Activated T-helper 9 cell treated with anti-CD3 and anti-CD28 coated beads, Interleukin-2, amount 50 U/mL, for 16 hours (primary cell): ENCODE measurements at places on chromosomes 6 and 20.

- no peak for DNase-seq
These were observed 257.6 kb downstream of the LAMA2 start for GRCh38 chr6:129140526-129140925.

GRCh38 chr20:33539129-33539528, 49.2 kb downstream of the CBFA2T2 start:
- no peak for DNase-seq

DNA sequence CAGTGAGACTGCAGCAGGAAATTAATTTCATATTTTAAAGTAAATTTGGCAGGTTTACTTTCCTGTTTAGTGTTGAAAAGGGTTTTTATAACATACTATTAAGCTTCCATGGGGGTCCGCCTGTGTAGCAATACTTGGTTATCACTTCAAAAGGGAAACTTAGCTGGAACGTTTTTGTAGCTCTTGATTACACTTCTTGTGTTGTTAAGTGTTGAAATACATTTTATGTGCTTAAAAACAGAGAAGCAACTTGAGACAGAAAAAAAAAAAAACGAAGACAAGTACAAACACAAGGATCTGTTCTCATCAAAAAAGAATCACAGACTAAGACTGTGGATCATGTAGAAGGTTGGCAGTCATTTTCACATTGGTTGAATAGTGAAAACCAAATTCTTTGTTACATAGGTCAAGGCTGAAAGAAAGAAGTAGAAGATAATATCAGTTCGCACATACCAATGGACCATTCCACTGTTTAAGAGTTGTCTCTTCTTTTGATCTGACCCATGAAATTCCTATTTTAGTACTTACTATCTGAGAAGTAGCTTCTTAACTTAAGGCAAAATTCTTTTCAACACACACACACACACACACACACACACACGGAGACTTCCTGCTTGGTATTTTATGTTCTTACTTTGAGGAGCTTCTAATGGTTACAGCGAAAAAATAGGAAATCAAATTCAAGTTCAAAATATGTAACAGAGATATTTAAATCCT, 113.9 kb upstream of the SLC35B3 start:
- DNase-seq, result no peak

GRCh38 chr6:167455371-167455770, 130.5 kb downstream of the TTLL2 start:
- no peak for DNase-seq

- DNase-seq, result no peak
These were observed 152.7 kb downstream of the VEGFA start for GRCh38 chr6:43922426-43923375.

GRCh38 chr6:126367849-126368248, 27.9 kb downstream of the CENPW start:
- no peak for DNase-seq

DNA sequence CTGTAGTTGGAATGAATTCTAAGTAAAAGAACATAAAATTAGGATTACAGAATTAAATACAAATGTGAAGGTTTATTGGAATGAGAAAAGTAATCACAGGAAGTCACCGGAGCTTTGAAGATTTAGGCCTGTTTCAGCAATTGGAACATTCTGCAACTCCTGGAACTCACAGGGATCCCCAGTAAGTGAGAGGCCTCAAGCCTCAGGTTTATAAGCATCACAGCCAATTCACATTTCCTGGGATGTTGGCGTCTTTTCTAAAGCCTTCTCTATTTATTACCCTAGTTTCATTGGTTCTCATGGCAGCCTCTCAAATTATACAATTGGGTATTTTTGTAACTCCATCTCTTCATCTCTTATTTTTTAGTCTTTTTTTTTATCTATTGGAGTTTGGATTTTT, 90.4 kb upstream of the HIVEP1 start:
- DNase-seq, result no peak

- peak; percentile 23 for DNase-seq
These were observed 514 bp downstream of the TCFL5 start for GRCh38 chr20:62860924-62861691.

GRCh38 chr6:22295145-22295544, 1.7 kb downstream of the PRL start:
- DNase-seq, result no peak

DNA sequence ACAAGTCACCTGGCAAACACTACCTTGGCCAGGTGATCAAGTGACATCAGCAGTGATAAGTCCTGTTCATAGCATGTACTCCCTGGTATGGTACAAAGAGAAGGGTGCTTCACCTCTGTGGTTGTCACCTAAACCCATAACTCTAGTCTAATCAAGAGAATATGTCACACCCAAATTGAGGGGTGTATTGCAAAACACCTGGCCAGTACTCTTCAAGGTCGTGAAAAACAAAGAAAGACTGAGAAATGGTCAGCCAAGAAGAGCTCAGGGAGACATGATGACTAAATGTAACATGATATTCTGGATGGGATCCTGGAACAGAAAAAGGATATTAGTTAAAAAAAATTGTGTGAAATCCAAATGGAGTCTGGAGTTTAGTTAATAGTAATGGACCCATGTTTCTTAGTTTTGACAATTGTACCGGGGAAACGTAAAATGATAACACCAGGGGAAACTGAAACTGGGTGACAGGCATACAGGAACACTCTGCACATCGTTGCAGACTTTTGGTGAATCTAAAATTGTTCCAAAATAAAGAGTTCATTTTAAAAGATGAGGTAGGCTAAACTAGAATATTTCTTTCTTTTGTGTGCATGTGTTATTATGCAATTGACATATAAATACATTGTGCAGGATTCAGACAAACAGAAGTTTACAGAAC, 262.0 kb downstream of the CDC5L start:
- DNase-seq, result no peak

GRCh38 chr6:157547112-157547511, 166.1 kb downstream of the ZDHHC14 start:
- no peak for DNase-seq
